NCI-H187 treated with DMSO at 0.1 percent for 48 hours (cell line): ENCODE measurements at places on chromosomes 1 and 21.

DNA sequence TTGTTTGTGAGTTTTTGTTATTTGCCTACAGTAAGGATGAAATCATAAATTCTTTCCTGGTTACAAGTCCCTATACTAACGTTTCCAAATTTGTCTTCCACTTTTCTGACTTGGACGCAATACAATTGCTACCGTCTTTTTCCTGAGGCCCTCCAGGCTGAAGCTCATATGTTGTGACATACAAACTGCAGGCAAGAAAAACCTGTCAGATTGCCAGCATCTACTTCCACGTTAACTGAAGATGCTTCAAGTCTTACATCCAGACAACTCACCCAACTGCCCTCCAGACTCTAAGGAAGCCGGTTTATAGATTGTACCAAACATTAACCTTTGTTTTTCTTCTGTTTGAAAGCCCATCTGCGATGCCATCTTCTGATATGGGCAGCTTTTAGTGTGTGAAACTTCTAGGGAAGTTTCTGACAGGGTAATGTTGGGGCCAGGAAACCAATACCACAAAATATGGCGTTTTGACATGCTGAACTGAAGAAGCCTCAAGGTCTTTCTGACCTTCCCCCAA lies 21.4 kb upstream of the RNF11 start:
- no peak for DNase-seq

GRCh38 chr1:164033782-164034181 lies 525.2 kb upstream of the PBX1 start:
- no peak for DNase-seq

DNA sequence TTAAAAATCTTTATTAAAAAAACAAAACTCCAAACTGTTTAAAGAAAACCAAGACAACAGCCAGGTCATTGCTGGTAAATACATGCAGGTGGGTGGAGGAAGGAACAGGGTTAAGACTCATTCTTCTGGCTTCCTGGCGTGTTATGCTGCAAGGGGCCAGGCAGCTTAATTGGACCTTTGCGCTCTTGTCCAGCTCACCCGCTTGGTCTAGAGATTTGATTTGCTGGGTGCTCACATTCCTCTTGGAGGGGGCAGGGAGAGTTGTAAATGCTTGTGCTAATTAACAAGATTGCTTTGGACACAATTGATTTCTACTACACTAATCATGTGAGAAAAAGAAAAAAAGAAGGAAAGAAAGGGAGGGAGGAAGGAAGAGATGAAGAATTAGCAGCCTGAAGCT lies 10.5 kb downstream of the CEP104 start:
- no peak for DNase-seq

GRCh38 chr1:209416716-209417115 lies 166.8 kb upstream of the CAMK1G start:
- no peak for DNase-seq

DNA sequence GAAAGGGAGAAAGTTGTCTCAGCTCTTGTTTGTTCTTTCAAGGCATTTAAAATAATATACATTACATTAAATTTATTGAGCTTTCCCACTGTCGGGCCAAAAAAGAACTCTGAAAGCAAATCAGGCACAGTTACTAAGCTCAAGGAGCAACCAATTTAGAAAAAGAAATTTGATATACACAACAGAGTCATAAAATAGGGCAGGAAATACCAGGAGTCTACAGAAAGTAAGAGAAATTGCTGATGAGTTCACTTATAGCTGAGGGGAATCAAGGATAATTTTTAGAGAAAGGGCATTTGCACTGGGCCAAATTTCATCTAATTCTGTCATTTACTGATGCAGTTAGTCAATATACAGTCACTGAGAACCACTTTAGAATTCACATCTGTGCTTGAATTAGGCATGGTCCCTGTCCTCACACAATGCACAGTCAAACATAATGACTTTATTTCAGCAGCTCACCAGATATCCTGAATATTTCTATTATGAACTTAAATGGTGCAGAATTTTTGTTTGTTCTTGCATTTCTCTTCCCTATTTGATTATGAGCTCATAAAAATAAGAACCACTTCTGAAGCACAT lies 249.6 kb upstream of the BEND5 start:
- DNase-seq = no peak

- DNase-seq = no peak
These were observed 112.6 kb upstream of the B3GALT2 start for GRCh38 chr1:193299038-193299437.

DNA sequence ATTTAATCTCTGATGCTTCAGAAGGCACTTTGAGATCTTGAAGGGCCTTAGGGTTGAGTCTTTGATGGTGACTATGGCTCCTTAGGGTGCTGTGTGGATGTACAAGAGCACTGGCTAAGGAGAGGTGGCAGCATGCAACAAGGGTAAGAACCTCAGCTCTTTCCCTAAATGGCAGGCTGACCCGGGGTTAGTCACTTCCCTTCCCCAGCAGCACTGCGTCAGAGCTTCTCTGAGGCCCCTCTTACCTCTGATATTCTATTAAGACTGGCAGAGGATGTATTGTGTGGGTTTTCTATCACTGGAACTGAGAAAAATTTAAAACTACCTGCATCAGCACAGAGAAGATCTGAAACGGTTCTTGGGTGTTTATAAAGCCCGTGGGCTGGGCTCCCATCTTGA lies 11.8 kb downstream of the C1orf116 start:
- no peak for DNase-seq

GRCh38 chr1:180923887-180924286 lies 11.2 kb downstream of the KIAA1614 start:
- no peak for DNase-seq

DNA sequence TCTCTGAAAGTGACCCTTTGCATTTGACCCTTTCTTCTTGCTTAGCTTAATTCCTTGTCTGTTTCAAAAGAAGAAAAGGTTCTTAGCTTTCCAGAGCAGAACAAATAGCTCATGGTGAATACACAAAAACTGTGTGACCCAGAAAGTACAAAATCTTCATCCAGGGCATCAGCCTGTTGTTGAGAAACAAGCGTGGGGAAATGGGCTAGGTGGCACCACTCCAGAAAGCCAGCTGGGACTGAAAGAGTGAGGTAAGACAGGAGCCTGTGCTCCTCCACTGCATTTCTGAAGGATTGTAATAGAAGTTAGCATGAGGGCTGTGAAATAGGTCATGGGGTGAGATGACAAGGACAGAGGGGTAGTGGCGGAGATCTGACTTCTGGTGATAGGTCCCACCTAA lies 45.8 kb downstream of the CYP2J2 start:
- DNase-seq = no peak

DNA sequence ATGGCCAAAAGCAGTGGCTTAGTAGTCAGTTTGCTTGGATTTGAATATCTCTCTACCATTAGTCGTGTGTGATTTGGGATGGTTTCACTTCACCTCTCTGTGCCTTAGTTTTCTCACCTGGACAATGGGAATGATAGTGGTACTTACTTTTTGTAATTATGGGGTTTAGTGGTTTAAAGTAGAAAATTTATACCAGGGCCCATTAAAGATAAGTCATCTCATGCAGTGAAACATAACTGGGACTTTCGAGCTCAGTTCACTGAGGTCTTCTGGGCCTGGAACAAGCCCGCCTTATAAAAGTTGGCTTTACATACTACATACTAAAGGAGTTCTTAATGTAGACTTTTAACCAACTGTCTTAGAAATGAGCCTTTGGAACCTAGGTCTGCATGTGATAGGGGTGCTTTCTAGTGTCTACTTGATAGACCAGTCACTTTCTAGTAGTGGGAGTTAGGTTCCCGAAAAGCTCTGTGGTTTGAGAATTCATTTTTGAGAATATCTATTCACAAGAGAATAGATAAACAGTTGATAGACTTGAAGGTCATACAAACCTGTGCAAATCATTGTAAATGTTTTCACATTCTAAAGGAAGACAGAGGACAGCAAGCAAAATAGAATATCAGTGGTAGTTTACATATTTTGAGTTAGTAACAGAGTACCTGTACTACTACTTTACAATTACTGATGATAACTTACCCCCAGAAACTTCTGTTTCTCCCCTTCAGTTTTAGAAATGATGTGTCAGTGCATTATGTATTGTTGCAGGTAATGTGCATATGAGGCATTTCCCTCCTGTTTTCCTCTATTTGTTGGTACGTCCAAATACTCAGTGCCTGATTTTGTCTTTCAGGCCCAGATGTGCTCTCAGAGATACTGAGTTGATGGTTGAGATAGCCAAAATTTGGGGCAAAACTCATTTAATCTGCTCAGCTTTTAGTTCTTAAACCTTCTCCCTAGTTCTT lies 48.0 kb downstream of the DYRK1A start:
- DNase-seq = no peak

DNA sequence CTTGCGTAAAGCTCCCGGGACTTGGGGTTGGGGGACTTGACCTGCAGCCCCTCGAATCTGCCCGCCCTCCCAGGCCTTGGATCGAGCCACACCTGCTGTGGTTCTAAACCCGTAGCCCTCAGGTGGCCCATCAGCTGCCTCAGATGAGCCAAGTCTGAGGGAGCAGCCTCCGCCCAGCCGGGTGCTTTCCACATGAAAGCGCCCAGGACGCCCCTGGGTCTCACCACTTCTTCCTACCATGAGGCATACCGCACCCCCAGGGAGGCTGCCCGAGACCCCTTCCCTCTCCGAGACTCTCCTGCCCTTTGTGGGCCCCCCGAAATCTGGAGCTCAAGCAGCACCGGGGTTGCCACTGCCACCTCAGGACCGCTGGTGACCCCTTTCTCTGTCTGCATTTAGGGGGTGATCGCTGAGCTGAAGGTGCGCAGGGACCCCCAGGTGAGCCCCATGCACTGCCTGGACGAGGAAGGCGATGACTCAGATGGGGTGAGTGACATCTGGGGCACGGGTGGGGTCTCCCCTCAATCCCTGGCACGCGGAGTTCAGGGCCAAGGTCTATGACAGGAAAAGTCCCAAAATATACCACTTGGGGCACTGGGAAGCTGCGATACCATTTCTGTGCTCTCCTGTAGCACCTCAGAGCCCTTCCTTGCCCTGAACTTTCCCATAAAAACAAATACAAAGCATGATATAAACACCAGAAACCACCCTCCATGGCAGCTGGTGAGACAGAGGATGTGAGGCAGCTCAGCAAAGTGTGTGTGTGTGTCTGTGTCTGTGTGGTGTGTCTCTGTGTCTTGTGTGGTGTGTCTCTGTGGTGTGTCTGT lies 68.5 kb downstream of the SLC19A1 start:
- no peak for DNase-seq

GRCh38 chr1:20178634-20179370 lies 7.1 kb upstream of the UBXN10 start:
- no peak for DNase-seq

DNA sequence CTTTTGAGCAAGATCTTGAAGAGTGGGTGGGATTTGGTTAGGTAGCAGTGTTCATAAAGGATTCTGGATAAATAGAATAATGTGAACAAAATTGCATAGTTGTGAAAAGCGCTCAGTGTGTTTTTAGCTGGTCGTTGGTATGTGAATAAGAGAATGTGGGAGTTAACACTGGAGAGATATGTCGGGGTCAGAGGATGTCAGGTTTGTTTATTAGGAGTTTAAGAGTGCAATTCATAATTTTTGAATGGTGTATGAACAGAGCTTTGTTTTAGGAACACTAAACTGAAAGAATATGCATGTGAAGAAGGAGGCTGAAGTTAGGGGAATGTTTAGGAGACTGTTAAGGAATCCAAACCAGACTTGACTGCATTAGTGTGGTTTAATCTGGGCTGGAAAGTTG lies 9.4 kb downstream of the USP16 start:
- no peak for DNase-seq
